ENCODE measurements at places on chromosomes 3 and 15.

DNA sequence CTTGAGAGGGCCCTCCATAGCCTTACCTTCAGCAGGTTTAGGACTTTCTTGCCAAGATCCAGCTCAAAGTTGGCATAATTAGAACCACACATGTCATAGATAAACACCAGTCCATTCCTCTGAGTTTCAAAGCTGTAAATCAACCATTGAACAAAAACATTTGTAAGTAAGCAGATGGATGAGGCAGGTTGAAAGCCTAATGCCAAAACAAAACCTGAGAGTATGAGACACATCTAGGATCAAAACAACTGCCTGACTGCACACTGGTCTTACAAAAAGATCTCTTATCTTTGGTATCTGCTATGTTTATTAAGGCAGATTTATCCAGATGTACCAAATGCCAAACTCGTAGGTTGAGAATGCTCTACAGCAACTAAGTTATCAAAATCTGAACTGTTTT lies 61.9 kb downstream of the PTPN9 start:
- no peak for DNase-seq

GRCh38 chr15:80489030-80489594 lies 84.9 kb downstream of the ARNT2 start:
- no peak for DNase-seq

DNA sequence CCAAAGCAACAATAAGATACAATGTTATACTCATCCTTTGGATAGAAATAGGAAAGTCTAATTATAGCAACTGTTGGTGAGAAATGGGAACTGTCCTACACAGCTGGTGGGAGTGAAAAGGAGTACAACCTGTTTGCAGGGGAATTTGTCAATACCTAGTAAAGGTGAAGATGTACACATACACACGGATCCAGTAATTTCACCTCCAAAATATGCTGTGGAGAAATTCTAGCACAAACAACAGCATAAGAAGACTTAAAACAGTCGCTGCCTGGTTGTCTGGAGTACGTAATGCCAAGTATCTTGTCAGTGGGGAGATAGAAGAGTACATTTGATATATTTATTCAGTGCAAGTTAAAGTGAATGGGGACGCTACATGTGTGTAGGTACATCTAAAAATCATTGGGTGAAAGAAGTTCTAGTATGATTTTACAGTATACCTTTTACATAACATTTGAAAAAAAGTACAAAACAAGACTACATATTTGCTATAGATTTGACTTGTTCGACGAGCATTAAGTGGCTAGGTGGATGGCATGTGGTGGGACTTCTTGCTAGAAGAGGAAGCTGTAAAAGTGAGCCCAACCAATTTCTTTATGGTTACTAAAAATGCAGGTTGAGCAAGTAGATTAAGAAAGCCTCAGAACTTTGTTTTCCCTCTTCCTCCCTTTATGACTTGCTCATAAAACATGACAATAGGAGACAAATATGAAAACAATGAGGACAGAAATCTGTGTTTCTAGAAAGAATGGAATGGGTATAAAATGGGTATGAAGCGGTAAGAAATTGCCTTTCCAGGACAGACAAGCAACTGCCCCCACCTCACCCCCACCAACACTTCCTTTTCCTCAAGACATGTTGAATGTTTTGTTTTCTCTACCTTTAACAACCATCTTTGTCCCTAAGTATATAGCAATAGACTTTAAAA lies 50.2 kb upstream of the CCR4 start:
- no peak for DNase-seq

- no peak for DNase-seq
These were observed 502.9 kb downstream of the SHQ1 start for GRCh38 chr3:72345237-72345878.

DNA sequence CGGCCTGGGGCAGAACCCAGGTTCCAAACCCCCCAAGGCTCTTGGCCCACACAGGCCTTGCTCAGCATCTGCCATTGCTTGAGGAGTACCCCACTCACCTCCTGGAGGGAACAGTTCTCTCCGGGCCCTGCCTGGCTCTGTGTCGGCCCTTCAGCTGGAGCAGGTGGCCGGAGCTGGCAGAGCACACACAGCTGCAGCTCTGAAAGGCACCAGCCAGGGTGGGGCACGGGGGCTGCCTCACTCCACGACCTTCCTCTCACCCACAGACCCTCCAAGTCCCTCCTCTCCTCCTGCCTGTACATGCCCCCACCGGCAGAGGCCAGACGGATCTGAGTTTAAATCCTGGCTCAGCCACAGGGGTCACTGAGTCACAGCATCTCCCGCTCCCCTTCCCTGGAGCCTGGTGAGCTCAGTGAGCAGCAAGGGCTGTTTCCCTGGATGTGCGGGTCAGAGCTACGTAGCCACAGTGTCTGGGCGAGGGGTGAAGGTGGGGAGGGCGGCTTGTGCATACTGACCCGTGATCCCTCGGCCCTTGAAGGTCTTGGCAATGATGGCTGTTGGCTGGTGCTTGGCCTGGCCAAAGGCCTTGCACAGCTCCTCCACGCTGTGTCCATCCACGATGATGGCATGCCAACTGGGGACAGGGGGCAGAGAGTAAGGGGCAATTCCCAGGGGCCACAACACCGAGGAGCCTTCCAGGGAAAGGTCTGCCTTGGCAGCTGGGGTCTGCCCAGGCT lies 23.0 kb downstream of the TKT start:
- DNase-seq: no peak

DNA sequence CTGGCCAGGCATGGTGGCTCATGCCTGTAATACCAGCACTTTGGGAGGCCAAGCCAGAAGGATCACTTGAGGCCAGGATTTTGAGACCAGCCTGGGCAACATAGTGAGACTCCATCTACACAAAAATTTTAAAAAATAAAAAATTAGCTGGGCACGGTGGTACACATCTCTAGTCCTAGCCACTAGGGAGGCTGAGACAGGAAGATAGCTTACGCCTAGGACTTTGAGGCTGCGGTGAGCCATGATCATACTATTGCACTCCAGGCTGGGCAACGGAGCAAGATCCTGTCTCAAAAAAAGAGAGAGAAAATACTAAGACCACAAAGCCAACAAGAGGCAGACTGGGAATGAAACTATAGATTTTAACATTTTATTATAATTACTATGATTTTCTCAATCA lies 4.1 kb downstream of the MB21D2 start:
- no peak for DNase-seq

DNA sequence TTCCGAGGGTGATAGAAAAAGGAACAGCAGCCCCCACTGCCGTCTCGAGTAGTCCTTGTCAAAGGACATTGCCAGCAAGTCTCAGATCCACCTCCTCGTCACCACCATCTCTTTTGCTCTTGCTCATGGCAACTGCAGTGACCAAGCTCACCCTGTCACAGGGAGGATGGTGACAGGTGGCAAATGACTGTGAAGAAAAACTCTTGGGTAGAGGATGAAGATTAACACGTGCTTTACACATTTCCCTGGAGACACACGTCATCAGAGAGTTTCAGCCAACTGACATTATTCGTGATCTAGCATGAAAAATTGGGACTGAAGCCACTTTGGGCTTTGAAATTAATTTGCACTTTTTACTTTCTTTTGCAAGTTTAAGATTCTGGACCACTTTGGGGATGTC lies 174.3 kb downstream of the EBLN2 start:
- no peak for DNase-seq

GRCh38 chr3:111619833-111620232 lies 24.7 kb upstream of the ZBED2 start:
- DNase-seq: no peak

GRCh38 chr3:171346582-171347300 lies 113.5 kb downstream of the TNIK start:
- DNase-seq: no peak

- DNase-seq: no peak
These were observed 52.1 kb downstream of the BDH1 start for GRCh38 chr3:197503652-197504051.

GRCh38 chr3:65642883-65643282 lies 395.8 kb downstream of the MAGI1 start:
- no peak for DNase-seq

DNA sequence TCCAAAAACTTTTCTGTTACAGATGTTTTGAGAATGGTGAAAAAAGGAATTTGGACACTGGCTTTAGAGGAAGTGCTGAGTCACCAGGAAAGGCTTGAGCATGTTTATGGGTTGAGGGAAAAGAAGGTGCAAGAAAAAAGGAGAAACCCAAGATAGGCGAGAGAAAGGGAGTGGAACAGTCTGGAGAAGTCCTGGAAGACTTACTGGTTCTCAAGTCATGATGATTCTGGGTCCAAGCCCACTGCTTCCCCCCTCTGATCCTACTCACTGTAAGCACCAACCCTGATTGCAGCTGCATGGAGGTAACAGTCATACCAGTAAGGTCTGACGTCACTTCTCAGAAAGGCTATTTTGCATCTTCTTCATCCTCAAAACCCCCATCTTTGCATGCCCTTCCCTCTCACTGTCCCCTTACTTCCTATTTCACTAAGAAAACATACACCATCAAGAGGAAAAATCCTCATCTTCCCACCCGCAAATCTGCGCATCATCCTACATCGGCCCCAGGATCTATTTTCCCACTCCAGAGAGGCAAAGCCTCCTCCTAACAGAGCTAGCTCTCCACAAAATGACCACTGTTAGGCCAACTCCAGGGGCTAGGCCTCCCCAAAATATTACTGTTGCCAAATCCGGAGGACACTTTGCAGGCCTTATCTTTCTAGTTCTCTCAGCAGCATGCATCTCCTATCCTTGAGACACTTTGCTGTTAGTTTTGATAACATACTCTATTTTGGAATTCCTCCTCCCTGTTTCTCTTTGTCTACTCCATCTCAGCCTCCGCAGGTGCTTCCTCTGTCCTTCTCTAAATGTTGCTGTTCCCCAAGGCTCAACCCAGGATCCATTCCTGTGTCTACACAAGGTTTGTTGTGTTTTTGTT lies 3.2 kb upstream of the ATP13A3 start:
- no peak for DNase-seq

DNA sequence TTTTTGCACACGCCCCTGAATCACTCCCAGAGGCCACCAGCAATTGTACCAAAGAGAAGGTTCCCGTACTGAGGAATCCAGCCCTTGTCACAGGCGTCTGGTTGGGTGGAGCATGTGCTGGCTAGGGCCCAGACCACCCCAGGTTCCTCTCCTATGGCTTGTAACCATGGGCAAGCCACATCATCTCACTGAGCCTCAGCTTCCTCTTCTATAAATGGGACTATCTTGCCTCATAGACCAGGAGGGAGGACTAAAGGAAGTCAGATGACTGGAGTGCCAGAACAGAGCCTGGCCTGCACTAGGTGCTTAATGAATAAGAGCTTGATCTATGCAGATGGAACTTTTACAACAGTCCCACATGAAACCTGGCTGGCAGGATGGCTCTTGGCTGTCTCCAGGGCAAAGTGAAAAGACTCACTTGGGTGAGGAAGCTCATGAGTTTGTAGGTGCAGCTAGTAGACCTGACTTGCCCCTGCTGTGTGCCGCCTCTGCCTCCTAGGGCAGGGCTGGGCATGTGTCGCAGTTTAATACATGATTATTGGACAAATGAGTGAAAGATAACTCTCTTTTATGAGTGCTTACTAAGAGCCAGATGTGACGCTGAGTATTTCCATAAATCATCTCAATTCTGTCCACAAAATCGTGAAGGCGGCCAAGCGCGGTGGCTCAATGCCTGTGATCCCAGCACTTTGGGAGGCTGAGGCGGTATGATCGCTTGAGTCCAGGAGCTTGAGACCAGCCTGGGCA lies 29.3 kb downstream of the CTSH start:
- DNase-seq: no peak

- DNase-seq: no peak
These were observed 136.5 kb upstream of the AGBL1 start for GRCh38 chr15:85943151-85943550.

- DNase-seq: no peak
These were observed 4.5 kb downstream of the THBS1 start for GRCh38 chr15:39585389-39585841.

GRCh38 chr3:161264852-161265251 lies 43.7 kb downstream of the NMD3 start:
- DNase-seq: no peak

GRCh38 chr3:53730576-53730975 lies 115.6 kb downstream of the CHDH start:
- DNase-seq: no peak

- DNase-seq: no peak
These were observed 109.9 kb downstream of the SENP2 start for GRCh38 chr3:185696039-185696438.

- DNase-seq: no peak
These were observed 10.0 kb downstream of the SNTN start for GRCh38 chr3:63662500-63662899.

- DNase-seq: no peak
These were observed 12.9 kb downstream of the UBAP1L start for GRCh38 chr15:65101891-65102708.

DNA sequence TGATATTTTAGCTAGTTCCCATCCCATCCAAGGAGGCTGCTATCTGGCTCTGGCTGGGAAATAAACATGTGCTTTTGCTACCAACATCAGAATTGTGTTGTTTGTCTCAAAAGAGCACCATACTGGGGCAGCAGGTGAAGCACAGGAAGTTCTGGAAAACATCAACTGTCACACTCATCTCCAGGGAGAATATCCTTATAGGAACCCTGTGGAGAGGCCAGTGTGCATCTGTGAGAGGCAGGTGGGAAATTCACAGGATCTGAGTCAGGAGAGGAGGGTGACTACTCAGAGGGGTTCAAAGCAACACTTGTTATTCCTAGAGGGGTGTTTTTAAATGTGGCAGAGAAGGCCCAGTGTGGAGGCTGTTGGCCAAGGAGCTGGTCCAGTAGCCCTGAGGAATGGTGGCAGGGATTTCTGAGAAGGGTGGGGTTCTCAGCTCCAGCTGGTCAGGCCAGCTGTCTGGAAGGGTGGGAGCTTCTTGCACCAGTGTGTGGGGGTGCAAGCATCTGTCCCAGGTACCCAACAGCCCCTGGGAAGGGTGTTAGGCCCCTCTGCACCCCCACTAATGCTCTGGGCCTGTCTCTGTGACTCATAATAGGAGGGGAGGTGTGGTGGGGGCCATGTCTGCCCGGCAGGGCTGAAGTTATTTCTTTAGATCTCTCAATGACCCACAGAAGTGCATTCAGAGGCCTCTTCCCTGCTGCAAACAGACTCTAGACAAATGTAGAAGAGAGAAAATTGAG lies 28.7 kb downstream of the RPSA start:
- no peak for DNase-seq

- DNase-seq: no peak
These were observed 724.9 kb downstream of the NLGN1 start for GRCh38 chr3:174122411-174122810.

DNA sequence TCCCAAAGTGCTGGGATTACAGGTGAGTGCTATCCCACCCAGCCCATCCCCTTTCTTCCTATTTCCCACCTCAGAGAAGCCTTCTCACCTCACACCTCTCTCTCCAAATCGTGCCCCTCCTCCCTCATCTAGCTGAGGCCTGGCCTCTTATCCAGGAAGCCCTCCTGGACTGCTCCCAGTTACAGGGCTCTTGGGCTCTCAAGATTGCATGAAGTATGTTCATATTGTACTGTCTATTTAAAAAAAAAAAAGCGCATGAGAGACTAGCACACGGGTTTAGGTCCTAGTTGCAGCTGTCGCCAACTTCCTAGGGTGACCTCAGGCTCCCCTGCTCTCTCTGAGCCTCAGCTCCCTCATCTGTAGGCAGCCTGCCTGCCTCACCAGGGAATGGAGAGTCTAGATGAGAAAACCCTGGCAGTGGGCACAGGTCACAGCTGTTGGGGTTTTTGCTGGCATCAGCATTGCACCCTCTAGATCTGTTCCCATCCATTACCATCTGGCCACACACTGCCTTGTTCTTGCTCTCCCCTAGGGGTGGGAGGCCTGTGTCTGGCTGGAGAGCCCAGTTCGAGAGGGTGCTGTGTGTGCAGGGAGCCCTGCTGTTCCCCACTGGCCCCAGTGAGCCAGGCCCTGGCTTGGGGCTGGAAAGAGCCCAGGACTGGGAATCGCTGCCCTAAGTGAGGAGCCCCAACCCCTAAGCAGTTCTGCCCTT lies 24.2 kb upstream of the C15orf39 start:
- no peak for DNase-seq

- no peak for DNase-seq
These were observed 3.8 kb downstream of the PLD1 start for GRCh38 chr3:171806200-171807128.

Measured in activated naive CD8-positive, alpha-beta T cell treated with anti-CD3 and anti-CD28 coated beads, Interleukin-2, amount 50 U/mL, for 16 hours (primary cell).